Neural cell (in vitro differentiated cells): ENCODE measurements at places on chromosomes 7 and 10. TPM values are rescaled to one million over a fixed set of nuclear protein-coding genes. Genes with fewer than 3 reads are reported as not detected.

Gene ELFN1
- polyA plus RNA-seq = 11.8 and 13.9 TPM in 2 replicates

Gene AKR1E2
- polyA plus RNA-seq = 0.30 TPM in 1 of 2 replicates, not detected in the other

Gene LIPN
- not detected in 2 replicates for polyA plus RNA-seq

Gene MSMB
- polyA plus RNA-seq = not detected in 2 replicates
